ENCODE measurements at places on chromosomes 11 and 22. TPM values are rescaled to one million over a fixed set of nuclear protein-coding genes. Genes with fewer than 3 reads are reported as not detected.

SRRD gene
- 39.6 TPM for total RNA-seq

EHF gene
- not detected for total RNA-seq

RFPL3 gene
- total RNA-seq, result not detected

CARNS1 gene
- not detected for total RNA-seq

OR51I1 gene
- not detected for total RNA-seq

MMP27 gene
- total RNA-seq, result not detected

OTOG gene
- total RNA-seq, result not detected

OR8B2 gene
- total RNA-seq, result not detected
